ENCODE measurements at places on chromosomes 3 and 15.

- no peak for DNase-seq
These were observed 7.0 kb downstream of the AEN start for GRCh38 chr15:88628018-88628654.

- no peak for DNase-seq
These were observed 31.9 kb upstream of the CFAP161 start for GRCh38 chr15:81101894-81102815.

DNA sequence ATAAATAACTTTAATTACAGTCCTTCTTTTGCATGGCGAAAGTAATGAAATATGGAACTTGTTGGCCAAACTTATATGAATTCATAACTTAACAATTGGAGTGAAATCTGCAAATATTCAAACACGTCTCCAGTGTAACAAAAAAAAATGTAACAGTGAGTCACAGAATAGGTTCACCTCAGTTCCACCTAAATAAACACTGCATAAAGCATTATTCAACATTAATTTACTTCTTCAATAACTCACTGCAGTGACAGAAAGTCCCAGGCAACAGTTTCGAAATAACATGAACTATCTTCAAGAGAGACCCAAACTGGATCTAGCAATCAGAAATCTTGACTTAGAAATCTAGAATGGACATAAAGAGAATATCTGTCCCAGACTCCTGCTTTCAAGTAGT lies 75.6 kb downstream of the GMNC start:
- DNase-seq, result no peak

- DNase-seq, result no peak
These were observed 362.7 kb upstream of the AZI2 start for GRCh38 chr3:28711293-28711692.

DNA sequence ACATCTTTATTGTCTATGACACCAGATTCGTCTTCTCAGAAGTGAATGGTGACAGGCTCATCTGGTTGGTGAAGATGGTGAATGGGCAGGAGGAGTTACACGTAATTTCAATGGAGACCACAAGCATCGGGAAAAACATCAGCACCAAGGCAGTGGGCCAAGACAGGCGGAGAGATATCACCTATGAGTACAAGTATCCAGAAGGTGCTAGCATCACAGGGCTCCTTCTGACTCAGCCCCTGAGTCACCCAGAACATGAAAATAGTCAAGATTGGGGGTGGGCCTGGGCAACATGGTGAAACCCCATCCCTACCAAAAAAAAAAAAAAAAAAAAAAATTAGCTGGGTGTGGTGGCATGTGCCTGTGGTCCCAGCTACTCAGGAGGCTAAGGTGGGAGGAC lies 32.6 kb downstream of the TGM4 start:
- no peak for DNase-seq

DNA sequence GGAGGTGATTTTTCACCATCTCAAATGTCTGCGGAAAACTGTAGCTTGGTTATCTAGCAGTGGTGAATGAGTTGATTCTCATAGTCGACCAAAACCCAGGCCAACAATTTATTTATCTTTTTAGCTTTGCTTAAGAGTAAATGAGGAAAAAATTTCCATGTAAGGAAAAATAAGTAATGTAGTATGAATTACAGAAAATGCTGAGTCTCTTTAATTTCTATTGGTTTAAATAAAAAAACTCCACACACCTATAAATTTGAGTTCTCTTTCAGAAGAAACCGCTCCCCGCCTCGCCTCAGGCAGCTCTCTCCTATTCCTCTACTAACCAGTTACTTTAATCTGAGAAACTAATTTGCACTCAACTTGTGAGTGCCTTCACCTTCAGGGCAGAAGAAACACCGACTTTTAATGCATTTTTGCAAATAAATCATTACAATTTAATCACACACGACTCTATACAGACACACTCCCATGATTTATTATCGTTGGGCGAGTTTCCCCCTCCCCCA lies 540 bp upstream of the RSRC1 start:
- no peak for DNase-seq

DNA sequence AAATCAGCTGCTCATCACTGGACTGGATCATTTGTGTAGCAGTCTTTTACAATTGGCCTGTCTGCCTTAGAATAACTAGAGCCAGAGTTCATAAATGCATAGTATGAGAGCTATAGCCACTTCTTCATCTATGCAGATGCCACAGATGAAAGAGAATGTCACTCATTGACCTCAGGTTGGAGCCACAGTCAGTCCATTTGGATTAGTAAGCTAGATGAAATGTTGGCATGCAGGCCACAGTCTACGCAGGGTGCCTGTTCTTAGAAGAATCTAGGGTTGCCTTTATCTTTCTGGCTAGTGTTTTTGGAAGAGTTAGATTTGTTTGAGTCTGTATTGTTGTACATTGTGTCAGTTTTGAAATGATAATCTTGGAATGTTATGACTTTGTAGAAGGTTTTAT lies 25.4 kb upstream of the EDEM1 start:
- DNase-seq, result no peak

- DNase-seq, result no peak
These were observed 14.7 kb downstream of the IDH2 start for GRCh38 chr15:90087454-90088154.

DNA sequence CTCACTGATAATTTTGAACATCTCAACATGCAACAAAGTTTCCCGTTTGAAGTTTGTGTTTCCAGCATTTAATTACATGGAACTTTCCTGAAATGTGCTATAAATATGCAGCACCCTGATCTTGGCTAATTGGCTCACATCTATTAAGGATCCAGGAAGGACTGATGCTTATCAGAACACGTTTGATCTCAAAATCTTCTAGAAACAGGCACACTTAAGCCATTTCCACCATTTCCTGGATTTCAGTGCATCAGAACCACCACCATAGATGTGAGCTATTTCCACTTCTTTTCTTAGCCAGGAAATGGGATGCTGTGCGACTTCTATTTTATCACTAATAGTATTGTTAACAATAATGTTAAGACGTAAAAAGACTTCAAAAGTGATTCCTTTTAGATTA lies 228.9 kb downstream of the FEZF2 start:
- DNase-seq, result no peak

DNA sequence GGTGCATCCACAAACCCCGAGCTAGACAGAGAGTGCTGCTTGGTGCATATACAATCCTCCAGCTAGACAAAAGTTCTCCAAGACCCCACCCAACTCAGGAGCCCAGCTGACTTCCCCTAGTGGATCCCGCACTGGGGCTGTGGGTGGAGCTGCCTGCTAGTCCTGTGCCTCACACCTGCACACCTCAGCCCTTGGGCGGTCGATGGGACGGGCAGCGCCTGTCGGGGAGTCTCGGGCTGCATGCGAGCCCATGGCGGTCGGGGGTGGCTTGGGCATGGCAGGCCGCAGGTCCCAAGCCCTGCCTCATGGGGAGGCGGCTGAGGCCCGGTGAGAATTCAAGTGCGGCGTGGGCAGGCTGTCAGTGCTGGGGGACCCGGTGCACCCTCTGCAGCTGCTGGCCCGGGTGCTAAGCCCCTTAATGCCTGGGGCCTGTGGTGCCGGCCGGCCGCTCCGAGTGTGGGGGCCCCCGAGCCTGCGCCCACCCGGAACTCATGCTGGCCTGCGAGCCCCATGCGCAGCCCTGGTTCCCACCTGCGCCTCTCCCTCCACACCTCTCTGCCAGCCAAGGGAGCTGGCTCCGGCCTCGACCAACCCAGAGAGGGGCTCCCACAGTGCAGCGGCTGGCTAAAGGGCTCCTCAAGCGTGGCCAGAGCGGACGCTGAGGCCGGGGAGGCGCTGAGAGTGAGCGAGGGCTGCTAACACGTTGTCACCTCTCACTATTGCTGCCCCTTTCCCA lies 31.0 kb downstream of the ZNF589 start:
- no peak for DNase-seq

DNA sequence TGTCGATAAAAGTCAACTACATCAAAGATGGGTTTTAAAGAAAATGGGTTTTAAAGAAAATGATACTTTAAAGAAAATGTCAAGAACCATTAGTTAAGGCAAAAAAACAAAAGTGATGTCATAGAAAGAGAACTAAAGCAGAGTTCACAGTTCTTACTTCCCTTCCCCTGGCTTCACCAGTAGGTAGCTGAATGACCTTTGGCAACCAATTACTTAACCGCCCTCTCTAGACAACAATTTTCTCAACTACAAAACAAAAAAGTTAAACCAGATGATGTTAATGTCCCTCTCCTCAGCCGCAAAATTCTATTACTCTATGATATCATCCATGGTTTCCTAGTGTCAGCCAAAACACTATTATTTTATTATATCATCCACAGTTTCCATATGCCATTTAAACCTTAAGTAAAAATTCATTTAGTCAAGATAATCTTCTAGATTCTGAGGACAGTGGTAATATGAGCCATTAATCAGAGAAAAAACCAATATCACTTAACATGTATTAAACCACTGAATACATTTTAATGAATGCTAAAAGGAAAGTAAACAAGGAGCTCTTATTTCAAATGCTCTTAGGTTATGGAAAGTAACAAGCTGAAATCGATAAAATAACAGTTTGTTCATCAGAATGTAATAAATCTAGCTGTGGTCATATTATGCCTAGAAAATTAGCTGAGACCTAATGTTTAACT lies 13.1 kb downstream of the RYK start:
- no peak for DNase-seq

GRCh38 chr3:9340472-9340902 lies 22.4 kb upstream of the THUMPD3 start:
- no peak for DNase-seq

- no peak for DNase-seq
These were observed 53.3 kb downstream of the OSBPL10 start for GRCh38 chr3:31927811-31928210.

- DNase-seq, result no peak
These were observed 11.9 kb upstream of the SKIC8 start for GRCh38 chr15:78311292-78311691.

- DNase-seq, result no peak
These were observed 75.0 kb downstream of the EDEM1 start for GRCh38 chr3:5262507-5262906.

DNA sequence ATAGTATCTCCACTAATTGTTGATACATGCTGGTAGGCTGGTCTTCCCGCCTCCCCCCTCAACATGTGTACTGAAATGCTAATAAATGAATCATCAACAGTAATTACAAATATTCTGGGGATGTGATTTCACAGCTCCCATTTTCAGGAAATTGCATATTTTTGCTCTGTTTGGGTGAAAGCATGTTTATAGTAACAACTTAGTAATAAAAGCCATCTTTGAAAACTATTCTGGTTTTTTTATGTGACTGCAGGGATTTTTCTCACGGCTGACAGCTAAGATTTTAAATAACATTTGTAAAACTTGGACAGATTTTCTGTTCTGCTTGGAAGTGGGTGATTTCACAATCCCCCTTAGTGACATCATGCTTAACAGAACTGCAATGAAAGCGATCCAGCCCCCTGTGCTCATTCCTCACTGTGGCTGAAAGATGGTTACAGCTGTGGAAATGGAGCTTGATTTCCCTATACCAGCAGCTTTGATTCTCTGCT lies 25.6 kb upstream of the FAM174B start:
- DNase-seq, result no peak

DNA sequence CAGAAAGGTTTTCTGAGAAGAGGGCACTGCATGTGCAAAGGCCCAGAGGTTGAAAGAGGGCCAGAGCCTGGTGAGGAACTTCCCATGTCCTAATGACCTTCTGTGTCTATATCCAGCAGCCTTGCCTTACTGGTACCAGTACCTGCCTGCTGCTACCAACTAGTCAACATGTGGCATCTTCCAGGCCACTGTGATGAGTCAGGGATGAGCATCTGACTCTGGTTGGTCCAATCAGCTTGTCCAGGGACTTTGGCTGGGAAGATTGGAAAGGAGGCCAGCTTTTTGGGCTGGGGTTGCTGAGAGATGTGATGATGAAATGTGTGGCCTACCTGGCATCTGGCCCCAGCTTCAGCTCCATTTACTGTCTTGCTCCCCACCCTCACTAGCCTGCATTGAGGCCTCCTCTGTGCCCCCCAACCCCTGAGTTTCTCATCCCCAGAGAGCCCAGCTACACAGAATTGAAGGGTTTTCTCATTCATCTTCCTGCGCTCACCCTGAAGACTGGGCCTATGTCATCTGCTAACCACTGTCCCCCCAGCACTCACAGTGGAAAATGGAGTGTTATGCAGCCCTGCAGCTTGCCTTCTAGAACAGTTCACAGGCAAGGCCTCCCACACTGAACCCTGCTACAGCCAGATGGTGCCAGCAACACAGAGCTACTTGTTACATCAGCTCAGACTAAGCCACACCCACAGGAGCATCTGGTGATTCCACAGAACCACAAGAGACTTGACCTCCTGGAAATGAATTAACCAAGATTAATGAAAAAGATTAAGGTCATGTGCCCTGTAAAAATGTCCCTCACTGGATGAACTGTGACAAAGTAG lies 1.3 kb upstream of the TWF2 start:
- no peak for DNase-seq

- no peak for DNase-seq
These were observed 126.8 kb downstream of the MITF start for GRCh38 chr3:69865925-69866679.

- no peak for DNase-seq
These were observed 51.4 kb downstream of the FAM43A start for GRCh38 chr3:194736896-194737600.

GRCh38 chr3:71779674-71780377 lies 5.1 kb downstream of the PROK2 start:
- no peak for DNase-seq

- DNase-seq, result no peak
These were observed 39.2 kb downstream of the TFRC start for GRCh38 chr3:196042673-196043072.

GRCh38 chr3:131047582-131047981 lies 20.9 kb downstream of the NEK11 start:
- DNase-seq, result no peak

GRCh38 chr3:105747060-105747541 lies 121.7 kb downstream of the CBLB start:
- DNase-seq, result no peak

DNA sequence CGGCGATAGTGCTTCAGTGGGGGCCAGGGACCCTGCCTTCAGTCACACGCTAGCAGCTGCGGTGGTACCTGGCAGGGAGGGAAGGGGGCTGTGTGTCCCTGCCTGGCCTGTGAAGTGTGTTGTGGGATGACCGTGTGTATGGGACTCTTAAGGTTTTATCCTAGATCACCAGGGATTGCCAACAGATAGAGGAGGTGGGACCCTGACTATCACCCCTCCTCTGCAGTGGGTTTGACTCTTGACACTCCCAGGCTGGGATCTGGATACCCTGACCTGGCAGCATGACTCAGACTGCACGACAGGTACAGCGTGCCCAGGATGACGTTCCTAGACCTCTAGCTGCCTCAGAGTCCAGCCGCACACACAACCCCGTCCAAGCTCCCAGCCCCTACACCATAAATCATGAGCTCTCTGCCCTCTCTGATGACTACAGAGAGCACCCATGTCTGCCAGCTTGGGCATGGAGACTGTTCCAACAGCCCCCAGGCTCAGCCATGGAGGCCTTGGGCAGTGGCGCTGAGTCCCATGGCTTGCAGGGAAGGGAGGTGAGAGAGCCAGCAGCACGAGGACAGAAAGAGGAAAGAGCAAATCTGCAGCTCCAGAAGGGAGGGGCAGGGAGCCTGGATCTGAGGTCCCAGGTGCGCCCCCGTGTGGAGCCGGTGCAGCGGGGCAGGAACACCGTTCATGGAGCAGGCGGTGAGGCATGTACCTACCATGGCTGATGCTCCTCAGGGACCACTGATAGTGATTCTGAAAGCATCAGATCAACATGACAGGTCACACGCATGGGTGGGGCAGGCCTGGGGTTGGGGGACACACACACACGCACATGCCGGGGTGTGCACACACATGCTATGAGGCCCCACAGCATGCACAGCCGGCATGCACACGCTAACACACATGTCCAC lies 71.0 kb downstream of the ADAMTS7 start:
- DNase-seq, result no peak

GRCh38 chr3:65945480-65945879 lies 93.2 kb downstream of the MAGI1 start:
- DNase-seq, result no peak

Data from stimulated activated CD8-positive, alpha-beta memory T cell treated with anti-CD3 and anti-CD28 coated beads, Interleukin-12 subunit alpha, Interleukin-12 subunit beta, amount 100 ng/mL, for 4 hours (primary cell).